ENCODE measurements at places on chromosomes 6 and 20. TPM values are rescaled to one million over a fixed set of nuclear protein-coding genes. Genes with fewer than 3 reads are reported as not detected.
A peak's percentile ranks its signal among the peaks of the same experiment; 100 is the strongest.

Gene VPS16
- total RNA-seq, result 54.6 TPM

Gene VWA7
- 5.2 TPM for total RNA-seq

Gene CENPQ
- total RNA-seq, result 14.5 TPM

DNA sequence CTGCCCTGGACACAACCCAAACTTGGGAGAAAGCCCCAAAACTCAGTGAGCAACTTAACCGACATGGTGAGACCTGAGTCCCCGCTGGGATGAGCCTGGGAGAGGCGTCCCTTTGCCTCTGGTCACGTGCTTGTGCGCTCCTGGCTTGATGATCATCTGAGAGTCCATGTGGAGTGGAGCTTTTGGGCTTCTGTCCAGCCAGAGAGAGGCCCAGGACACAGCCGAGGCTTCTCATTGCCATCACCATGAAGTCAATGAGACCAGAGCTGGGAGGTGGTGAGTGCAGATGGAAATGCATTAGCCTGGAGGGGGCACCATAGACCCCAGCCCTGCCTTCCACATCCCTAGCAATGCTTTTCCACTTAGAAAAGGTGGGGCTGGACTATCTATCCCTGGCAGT is 250.0 kb downstream of the SLC24A3 start:
- no peaks in the 10 kb centered on the region for H3K36me3 ChIP-seq
- peaks cover 6% of the 10 kb centered on the region for H3K4me1 ChIP-seq
- H3K27me3 ChIP-seq, result peaks cover 5% of the 10 kb centered on the region
- no peak overlapping the region for H3K27ac ChIP-seq
- DNase-seq, result no peak

GRCh38 chr6:107030151-107030550 is 2.2 kb downstream of the MTRES1 start:
- no peak for DNase-seq
- H3K36me3 ChIP-seq, result peaks cover 15% of the 10 kb centered on the region
- H3K4me1 ChIP-seq, result peaks cover 20% of the 10 kb centered on the region
- H3K4me3 ChIP-seq, result peak overlapping the region; percentile 98
